NCI-H526 (cell line): ENCODE measurements at places on chromosomes 12 and 14.

DNA sequence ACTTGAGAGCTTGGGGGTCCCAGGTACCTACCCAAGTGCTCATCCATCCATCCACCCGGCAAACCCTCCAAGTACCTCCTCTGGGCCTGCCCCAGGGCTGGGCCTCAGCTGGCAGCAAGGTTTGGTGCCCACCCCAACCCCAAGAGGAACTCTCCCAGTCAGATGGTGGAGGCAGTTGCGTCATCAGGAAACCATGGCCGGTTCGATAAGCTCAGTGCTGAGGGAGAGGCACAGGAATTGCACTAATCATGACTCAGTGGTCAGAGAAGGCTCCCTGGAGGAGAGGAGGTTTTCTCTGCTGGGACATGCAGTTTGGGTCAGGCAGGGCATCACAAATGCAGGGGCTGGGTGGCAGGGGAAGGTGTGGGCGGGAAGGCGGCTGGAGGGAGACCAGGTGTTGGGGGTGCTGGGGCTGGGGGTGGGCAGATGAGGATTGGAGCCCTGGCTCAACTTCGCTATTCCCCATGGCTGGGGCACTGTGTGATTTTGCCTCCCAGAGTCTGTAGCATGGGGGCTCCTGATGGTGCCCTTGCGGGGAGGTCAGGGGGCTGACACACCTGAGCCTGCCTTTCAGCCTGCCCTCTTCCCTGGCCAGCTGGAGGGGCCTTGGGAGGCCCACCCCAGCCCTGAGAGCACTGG is 32.2 kb downstream of the SH2B3 start:
- DNase-seq, result no peak

DNA sequence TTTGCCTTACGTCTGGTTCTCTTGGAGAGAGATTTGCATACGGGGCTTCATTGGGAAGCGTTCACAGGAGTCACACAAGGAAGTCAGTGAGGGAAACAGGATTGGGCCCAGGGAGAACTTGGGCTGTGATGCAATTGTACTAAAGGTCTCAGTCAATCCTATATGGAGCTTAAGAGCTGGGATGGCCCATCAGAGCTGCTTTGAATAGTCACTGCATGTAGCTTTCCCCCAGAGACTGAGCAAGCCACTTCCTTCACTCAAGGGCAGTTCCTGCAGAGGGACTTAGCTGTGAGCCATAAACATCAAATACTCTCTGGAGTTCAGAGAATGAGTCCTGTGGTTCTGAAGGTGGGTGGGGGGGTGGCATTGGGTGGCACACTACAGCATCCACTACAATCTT is 605.4 kb downstream of the MED13L start:
- DNase-seq, result peak; percentile 83

DNA sequence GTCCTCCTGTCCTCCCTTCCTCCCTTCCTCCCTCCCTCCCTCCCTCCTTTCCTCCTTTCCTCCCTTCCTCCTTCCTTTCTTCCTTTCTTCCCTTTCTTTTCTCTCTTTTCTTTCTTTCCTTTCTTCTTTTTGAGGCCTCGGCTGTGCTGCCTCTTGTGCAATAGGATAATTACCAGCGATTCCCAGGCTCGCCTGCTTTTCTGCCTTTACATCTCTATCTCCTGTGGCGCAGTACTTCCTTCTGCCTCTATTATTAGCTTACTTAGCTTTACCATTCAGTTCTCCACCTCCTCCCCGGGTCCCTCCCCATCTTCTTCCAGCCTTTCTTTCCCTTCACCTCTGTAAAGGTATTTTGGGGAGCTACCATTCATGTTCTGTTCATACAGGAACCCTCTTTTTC is 19.9 kb downstream of the ETV6 start:
- DNase-seq, result no peak

GRCh38 chr12:54294152-54294952 is 6.5 kb downstream of the NFE2 start:
- DNase-seq, result peak; percentile 68

DNA sequence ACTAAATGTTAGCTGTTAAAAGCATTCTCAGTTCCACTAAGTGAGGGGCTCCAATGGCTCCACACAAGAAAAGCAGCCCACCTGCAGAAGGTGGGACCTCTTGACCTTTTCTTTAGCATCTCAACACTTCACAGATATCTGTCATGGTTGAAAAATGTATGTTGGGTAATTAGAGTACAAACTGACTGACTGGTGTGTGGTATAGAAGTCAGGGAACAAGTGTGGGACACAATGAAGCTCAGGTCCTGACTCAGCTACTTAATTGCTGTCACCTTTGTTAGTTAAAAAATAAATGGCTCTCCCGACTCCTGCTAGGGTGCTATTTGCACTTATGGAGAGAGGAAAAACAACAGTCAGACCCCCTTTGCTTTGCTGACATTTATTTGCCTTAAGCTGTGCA is 299.0 kb downstream of the TTC6 start:
- DNase-seq, result no peak

DNA sequence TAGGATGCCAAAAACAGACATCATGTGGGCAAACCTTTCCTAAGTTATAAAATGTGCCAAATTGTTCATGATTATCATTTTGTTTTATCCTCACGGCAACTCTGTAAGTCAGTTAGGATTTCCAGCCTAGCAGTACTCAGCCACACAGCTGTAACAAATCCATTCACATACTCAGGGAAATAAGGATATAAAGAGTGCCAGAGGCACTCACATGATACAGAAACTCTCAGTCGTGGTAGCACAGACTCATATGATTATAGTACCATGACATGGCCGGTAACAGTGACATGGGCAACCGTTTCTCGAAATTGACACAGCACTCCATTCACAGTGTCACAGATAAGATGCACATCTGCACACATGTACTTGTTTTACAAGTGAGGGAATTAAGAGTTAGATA is 344.2 kb downstream of the LRIG3 start:
- DNase-seq, result no peak

- peak; percentile 84 for DNase-seq
These were observed 23.3 kb downstream of the PPP1R36 start for GRCh38 chr14:64573109-64573508.

- no peak for DNase-seq
These were observed 140.3 kb downstream of the TMEM30B start for GRCh38 chr14:61140872-61141271.

DNA sequence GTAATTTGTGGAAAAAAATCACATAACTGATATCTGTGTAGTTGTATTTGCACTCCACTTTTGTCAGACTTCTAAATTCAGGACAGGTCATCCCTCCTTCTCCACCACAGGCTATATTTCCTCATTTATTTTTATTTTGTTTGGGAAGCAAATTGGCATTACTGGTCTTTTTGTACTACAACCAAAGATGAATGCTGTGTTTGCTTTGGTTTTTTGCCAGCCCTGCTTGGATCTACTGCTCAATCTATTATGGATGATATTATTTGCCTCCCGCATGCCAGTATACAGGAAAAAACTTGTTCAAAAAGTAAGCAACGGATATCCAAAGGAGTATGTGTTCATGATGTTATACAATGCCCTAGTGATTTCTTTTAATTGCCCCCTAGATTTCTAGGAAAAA is 948.8 kb downstream of the TRHDE start:
- no peak for DNase-seq

DNA sequence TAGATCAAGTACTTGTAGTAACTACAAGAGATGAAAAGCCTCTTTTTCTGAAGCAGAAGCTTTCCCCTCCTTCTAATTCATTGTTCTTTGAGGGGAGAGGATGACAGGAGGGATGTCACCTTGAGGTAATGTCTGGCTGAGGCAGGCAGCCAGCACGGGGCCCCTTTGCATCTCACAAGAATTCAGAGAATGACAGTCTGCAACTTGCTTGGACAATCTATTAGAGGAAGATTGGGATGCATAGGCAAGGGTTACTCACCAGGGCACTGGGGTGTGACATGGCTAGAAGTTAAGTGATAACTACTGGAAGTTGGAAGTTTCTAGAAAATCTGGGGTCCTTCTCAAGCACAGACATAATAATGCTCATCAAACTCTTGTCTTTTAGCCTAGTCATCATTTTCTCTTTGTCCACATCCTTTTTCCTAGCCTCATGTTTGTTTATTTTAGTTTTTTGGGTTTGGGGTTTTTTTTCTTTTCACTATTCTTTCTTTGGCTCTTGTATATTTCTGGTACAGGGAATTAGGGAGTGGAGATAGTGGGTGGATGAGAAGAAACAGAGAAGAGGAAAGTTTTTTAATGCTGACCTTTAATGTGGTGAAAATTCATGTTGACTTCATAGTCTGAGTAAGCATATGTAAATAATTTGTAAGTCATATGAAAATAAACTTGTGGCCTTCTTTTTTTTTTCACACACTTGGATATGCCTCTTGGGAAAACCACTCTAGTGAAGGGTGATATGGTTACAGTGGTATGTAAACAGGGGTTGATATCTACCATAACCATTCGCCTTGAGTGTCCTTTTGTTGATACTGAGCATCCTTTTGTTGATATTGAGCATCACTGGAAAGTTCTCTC is 55.1 kb downstream of the TTLL5 start:
- DNase-seq, result no peak

- DNase-seq, result no peak
These were observed 23.1 kb downstream of the ADCY6 start for GRCh38 chr12:48765753-48766162.

DNA sequence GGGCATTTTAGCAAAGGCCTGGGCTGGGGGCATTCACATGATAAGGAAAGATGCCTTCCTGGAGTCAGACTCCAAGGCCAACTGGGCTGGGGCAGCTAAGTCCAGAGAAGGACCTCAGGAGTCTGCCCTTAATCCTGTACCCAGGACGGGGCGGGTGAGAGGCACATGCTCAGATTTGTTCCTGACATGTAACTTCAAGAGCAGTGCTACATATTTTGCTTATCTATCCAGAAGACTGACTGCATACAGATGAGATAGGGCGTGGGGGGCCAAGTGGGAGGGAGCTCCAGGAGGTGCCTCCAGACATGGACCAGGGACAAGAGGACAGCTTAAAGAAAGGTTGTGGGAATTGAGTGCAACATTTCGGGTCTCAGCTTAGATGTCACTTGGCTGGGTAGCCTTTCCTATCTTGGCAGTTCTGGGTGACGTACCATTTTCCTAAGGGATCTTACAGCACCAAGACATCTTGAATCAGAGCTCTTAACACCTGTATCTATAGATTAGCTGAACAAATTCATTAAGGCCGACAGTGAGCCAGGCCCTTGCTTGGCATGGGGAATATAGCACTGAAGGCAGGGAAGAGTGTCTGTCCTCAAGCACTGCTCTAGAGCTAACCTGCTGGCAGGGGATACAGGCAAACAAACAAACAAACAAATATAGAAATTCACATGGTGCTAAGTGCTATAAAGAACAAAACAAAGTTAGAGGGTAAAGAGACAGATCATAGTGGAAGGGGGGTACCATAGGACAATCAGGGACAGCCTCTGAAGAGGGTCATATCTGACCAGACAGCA is 61.2 kb downstream of the PTPN21 start:
- DNase-seq, result no peak

DNA sequence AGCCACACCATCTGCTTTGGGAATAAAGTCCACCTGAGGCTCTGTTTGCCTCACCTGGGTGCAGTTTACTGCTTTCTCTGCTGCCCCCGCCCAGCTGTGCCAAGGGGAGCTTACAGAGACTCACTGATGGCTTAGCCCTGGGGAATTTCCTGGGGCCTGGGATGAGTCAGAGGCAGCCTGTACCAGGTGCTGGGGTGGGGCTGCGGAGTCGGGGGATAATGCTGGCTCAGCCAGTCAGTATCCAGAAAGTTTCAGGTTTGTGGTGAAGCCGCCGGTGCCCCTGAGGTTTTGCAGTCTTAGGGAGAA is 22.3 kb downstream of the PLEKHG3 start:
- DNase-seq, result peak; percentile 68

GRCh38 chr12:92065639-92066038 is 80.0 kb downstream of the BTG1 start:
- DNase-seq, result no peak

DNA sequence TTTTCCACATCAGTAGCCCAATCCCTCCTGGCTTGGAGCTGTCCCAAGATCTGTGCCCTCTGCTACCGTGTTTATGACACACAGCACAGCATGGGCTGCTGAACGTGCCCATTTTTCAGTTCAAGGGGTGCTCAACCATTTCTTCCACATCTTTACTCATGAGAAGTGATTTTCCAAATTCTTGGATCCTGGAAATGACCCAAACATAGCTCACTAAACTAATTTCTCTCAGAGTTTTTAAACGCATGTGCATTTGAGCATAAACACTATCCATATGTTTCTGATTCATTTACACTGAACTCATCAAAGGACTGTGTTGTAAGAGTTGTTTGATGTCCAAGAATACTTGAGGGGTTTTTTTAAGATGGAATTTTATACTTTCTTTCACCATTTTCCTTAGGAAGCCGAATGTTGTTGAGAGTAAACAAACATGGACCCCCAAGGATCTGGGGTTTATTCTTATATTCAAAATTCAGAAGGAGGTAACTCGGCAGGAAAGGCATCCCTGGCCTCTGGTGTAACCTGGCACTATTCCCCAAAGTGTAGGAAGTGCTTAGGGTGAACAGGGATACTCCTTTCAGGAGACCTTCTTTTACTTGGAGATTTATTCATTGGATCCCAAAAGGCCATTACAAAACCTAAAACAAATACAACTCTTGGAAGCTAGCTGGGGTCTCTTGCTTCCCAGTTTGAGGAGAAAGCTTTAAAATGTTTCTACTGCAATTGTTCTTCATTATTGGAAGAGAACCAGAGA is 215.0 kb downstream of the BMP4 start:
- DNase-seq, result no peak

GRCh38 chr14:77133720-77134338 is 7.8 kb downstream of the ZDHHC22 start:
- DNase-seq, result no peak

DNA sequence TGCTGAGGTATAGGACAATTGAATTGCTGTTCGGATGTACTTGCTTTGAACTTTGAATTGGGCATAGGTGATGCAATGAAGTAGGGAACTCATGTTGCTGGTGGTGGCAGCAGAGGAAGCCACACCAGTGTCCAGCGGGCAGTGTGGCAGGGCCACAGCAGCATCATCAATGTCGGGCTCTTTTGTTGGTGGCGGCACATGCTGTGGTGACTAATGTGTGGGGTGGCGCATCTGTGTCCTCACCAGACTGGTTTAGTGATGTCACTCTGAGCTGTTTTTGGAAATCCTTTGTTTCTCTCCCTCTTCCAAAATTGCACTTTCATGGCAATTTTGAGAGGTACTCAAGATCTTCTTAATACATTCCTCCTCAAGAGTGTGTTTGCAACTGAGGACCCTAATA is 187.6 kb downstream of the ETNK1 start:
- no peak for DNase-seq

- no peak for DNase-seq
These were observed 167.5 kb upstream of the RPL10L start for GRCh38 chr14:46819117-46819516.

DNA sequence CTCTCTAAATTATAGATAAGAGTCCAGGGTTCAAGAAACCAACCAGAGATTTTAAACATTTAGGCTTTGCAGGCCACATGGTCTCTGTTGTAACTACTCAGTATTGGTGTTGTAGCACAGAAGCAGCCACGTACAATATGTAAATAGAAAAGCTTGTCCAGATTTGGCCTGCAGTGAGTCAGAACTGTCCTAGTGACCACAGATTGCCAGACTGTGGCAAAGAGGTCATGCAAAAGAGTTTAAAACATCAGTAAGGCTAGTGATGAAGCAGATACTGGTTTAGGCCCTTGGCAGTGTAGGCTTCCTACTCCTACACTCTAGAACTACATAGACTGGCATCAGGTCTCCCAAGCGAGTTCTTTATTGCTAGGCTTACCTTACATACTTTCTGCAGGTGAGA is 117.6 kb upstream of the GARIN6 start:
- DNase-seq, result no peak
